Muscle of arm (tissue), 14 donors: ENCODE measurements at places on chromosomes 16 and 17. TPM values are rescaled to one million over a fixed set of nuclear protein-coding genes. Genes with fewer than 3 reads are reported as not detected.

Gene IL34
- 6.6 TPM for polyA plus RNA-seq

Gene SKAP1
- 0.82 TPM for polyA plus RNA-seq

Gene SSTR5
- polyA plus RNA-seq: not detected

- DNase-seq: no peak
Observed at GRCh38 chr17:9064311-9064834, 43.1 kb downstream of the NTN1 start.

DNA sequence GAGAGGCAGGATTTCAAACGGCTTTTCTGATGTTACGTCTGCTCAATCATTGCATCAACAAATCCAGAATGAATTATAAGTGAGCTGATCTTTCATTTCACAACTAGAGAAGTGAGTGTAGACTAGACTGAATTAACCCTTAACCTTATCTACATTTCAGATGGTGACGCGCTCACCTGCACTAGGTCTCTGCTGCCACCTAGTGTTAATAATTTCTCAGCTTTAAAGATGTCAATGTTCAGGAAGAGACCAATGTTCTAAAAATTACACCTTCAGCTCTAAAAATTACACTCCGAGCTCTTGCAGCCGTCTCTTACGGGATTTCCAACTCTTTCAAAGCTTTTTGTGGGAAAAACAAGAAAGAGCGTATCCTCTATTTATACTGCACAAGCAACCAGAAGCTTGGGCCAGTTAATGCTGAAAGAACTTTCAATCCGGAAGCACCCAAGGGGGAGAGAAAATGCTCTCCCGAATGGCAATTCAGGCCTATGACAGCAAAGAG is 88.2 kb upstream of the FA2H start:
- peak; percentile 31 for DNase-seq

DNA sequence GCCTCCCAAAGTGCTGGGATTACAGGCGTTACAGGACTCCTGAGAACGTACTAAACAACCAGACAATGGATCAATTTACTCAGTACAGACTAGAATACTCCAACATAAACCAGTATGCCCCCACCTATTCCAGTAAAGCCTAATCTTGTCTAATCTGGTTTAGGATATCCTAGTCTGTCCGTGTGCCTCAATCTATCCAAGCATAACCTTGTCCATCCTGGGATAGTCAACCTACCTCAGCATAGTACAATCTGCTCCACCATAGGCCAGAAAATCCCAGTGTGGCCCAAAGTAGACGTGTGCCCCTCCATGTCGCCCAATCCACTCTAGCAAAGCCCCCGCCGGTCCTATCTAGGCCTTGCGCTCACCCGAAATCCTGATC is 625 bp downstream of the DVL2 start:
- DNase-seq: no peak

GRCh38 chr16:64780445-64780844 is 341.4 kb downstream of the CDH11 start:
- DNase-seq: no peak

Gene TPSD1
- 0.44 TPM for polyA plus RNA-seq

- DNase-seq: no peak
Observed at GRCh38 chr16:15900901-15901500, 12.6 kb upstream of the CEP20 start.

Gene ZNF263
- 29.7 TPM for polyA plus RNA-seq

- no peak for DNase-seq
Observed at GRCh38 chr16:28933171-28933570, 1.4 kb downstream of the CD19 start.

- DNase-seq: peak; percentile 60
Observed at GRCh38 chr17:50708050-50709000, 611 bp upstream of the ANKRD40 start.

DNA sequence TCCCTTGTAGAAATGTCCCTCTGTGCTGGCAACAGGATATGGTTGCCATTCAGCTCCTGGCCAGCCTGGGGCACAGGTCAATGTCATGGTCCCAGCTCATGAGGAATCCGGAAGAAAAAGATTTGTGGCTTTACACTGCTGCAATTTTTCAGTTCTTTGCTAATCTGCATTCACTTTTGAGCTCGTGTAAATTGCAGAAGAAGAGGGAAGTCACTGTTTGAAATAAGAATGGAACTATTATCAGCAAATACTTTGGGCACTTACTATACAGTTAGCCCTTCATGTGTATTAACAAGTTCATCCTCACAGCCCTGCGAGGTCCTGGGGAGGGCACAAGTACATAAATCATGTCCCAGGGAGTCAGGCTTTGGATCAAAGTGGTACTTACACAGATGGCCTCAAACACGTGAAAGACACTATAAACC is 14.2 kb downstream of the SLC47A2 start:
- DNase-seq: no peak
